Activated CD8-positive, alpha-beta memory T cell treated with anti-CD3 and anti-CD28 coated beads, Interleukin-2, amount 50 U/mL, for 48 hours (primary cell): ENCODE measurements at places on chromosomes 11 and 22.

GRCh38 chr11:62081378-62082291, 42.2 kb upstream of the INCENP start:
- DNase-seq, result peak; percentile 92

- DNase-seq, result no peak
These were observed 725.2 kb downstream of the DLG2 start for GRCh38 chr11:84901991-84902390.

- DNase-seq, result no peak
These were observed 17.2 kb downstream of the CREB3L1 start for GRCh38 chr11:46294365-46295309.

- no peak for DNase-seq
These were observed 18.9 kb downstream of the SHANK3 start for GRCh38 chr22:50691521-50691920.

GRCh38 chr11:23919455-23919854, 577.4 kb upstream of the LUZP2 start:
- no peak for DNase-seq

DNA sequence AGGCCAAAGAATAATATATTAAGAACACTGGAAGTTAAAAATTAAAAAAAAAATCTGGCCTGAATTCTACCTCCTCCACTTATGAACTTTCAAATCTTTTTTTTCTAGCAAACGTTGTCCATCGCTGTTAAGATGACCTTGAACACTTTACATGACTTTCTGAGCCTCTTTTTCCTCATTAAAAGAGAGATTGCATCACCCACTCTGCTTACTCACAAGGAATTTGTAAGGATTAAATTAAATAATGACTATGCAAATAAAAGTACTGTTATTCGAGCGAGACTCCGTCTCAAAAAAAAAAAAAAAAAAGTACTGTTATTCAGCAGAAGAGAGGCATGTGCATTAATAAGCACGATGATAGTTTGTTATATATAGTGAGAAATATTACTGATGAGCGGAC, 285.1 kb upstream of the CCDC90B start:
- no peak for DNase-seq

DNA sequence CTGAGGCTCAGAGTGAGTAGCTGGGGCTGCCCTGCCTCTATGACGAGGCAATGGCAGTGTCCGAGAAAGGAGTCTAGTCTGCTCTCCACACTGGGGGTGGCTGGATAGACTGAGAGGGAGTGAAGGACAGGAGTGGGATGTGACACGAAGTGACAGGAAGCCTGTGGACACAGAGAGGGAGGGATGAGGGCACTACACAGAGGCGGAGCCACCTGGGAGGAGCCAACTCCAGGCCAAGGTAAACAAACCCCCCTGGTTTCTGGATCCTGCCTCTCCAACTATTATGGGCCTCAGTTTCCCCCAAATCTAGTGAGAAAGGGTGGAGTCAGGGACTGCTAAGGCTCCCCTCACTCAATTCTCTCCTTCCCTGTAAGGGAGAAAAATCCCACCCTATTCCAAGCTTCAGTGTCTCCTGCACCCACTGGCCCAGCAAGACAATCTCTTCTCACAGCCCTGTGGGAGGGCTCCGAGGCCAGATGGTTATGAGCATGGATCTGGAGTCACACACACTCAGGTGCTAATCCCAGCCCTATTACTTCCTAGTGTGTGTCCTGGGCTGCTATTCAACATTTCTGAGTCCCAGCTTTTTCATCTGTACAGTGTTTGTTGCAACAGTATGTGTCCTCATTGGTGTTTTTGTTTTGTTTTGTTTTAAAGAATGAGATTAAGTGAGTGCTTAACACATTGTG, 24.9 kb downstream of the ASPHD2 start:
- DNase-seq, result no peak

- DNase-seq, result no peak
These were observed 300.6 kb downstream of the DDX10 start for GRCh38 chr11:108965306-108966001.

DNA sequence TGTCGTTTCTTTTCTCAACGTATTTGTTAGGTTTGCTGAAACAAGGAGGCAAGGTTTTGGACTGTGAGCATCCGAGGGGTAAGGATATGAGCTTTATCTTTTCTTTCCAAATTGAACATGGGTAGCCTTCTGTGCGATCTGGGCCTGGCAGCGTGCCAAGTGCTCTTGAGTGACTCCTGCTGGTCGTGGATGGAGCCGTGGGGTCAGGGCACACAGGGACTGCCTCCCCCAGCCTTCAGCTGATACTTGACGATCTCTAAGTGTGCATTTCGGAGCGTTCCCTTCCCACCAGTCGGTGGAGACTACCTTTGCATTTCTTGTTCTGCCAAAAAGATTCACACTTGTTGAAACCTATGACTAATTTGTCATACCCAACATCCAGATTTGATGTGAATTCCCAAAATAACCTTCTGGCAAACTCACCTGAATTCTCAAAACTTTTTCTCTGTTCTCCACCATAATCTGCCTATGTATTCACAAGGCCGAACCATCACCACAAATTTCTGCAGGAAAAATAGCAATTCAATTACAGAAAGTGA, 40.1 kb upstream of the CLMP start:
- peak; percentile 86 for DNase-seq

- DNase-seq, result no peak
These were observed 43.0 kb downstream of the BTG4 start for GRCh38 chr11:111469200-111469599.

DNA sequence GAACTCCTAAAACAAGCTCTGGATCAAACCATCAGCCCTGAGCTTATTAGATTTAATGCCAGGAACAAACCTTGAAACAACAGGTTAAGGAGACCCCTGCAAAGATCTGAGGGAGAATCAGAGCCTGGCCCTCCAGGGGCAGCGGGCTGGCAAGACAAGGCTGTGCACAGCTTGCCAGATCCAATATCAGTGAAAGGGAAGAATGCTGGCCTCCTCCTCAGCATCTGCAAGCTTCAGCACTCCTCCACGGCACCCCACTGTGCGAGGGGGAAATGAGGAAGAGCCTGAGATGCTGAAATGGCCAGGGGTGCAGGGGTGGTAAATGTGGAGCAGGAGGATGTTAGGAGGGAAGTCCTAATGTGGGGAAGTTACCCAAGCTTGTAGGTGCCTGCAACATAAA, 167.0 kb downstream of the TENM4 start:
- DNase-seq, result no peak

DNA sequence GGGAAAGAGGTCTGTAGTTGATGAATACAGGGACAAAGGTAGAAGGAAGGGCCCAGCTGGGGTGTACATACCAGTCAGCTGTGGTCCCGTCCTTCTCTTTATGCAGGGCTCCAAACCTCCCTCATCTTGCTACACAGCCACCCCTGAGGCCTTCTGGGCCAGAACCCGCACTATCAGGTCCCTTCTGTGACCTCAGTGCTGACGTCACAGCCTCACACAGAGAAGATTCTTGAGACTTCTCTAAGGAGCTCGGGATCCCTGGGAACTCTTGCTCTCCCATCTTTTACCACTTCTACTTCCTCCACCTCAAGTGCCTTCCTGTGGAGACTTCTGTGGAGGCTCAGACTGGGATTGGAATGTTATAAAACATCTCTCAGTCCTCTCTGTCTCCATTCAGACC, at the start of gene UBQLN3:
UBQLN3 (minus strand) TSS at position 155 of the 400 bp plus-strand sequence. CDS start 399 bp downstream, outside the sequence.
- DNase-seq, result no peak

DNA sequence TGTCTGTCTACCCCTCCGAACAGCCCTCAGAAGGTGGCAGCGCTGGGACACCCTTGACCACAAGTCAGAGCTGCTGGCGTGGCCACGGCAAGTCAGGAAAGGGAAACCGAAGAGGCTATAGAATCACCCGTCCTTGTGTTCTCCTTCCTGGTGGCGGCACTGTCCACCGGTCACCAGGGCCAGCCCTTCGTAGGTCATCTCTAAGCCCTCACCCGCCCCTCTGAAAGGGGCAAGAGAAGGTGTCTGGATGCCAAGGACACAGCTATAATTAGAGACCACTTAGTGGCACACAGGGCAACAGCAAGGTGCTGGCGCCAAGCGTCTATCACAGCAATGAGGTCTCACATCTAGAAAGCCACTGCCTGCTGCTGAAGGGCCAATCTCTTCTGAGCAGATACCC, 320.9 kb downstream of the SHANK2 start:
- no peak for DNase-seq

- DNase-seq, result no peak
These were observed 30.4 kb downstream of the OR10A6 start for GRCh38 chr11:7900686-7901085.

DNA sequence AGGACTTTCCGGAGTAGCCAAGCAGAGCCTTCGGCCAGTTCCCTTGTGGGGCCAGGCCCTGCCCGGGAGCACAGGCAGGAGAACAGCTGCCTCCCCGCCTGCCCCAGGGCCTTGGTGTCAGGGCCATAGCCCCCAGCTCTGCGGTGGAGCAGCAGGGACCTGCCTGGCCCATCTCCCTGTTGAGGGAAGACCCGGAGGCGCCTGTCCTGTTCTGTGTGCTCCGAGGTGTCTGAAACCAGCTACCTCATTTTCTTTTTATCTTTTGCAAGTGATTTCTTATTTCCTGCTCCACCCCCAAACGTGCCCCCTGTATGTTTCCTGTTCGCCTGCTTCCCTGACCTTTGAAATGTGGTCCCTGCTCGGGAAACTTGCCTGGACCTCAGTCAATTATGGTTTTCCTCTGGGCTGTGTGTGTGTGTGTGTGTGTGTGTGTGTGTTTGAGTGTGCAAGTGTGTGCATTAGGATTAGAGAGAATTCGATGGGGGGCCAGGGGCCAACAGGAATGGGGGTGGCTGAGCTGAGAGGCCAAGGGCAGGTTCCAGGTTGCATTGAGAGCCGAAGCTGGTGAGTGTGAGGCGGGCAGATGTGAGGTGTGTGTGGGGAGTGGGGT, 19.1 kb downstream of the LRP5 start:
- DNase-seq, result no peak

DNA sequence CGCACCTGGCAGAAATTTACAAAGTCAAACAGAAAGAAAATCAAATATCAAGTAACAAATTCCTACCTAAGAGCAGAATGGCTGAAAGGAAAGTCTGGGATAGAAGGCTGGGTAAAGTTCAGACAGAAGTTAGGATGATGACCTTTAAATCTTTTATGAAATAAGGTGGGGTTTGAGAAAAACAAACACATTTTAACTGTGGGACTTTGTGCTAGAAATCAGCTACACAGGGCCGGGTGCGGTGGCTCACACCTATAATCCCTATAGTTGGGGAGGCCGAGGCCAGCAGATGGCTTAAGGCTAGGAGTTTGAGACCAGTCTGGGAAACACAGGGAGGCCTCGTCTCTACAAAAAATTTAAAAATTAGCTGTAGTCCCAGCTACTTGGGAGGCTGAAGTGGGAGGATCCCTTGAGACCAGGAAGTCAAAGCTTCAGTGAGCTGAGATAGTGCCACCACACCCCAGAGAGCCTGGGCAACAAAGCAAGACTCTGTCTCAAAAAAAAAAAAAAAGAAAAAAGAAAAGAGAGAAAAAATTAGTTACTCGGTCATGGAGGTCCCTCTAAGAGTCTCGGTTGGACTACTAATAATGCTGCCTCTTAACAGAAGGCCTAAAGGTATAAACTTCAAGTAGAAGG, 119.7 kb upstream of the BID start:
- no peak for DNase-seq

DNA sequence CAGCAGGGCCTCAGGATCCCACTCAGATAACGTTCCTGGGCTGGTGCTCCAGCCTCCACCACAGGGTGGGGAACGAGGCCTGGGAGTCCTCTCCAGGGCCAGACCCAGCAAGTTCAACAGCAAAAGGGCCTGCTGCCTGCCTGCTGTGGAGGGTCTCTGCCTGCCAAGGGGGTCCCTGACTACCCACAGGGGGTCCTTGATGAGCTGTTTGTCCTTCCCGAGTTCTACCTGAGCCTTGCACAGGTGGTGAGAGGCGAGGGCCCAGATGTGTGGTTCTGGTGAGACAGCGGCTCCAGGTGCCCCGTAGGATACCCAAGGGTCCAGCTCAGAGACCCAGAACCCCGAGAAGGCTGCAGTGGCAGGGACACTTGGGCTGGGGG, 4.4 kb downstream of the DUSP8 start:
- no peak for DNase-seq

DNA sequence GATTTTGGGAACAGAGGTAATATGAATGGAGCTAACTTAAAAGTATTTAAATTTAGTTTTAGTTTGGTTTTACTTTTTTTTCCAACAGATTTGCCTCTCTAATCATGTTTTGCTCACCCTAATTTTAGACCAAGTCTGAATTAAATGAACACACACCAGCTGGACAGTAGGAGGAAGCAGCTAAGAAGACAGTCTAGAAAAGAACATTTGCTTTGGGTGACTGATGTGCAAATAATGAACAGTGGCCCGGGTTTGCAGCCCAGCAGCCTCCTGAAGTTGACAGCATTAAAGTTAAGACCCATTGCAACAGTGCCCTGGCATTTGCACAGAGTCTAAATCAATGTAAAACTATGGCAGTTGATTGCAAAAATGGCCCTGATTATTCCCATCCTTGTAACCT, 66.4 kb upstream of the SORL1 start:
- no peak for DNase-seq

- DNase-seq, result no peak
These were observed 20.6 kb upstream of the MS4A7 start for GRCh38 chr11:60357771-60358170.

DNA sequence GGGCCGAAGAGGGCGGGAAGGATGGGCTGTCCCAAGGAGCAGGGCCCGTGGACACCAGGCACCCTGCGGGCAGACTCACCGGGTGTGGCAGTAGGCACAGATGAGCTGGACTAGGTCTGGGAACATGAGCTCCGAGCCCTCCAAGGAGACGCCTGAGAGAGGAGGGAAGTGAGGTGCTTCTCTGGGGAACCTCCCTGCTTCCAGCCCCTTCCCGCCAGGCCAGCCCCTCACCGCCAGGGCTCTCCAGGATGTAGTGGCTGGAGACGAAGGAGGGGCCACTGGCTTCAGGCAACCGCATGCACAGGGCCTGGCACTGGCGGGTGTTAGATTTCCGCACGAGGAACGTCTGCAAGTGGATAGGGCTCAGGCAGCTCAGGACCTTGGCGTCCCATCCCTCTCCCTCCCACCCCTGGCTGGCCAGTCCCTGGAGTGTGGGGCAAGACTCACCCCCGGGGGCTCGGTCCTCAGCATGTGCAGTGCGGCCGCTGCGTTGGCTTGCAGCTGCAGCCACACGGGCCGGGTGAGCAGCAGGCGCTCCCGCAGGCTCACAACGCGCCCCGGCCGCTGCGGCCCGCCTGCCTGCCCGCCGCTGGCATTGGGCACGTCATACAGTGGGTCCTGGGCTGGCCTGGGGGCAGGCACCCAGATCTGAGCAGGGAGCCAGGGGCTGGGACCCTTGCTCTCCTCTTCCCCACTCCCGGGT, 552 bp downstream of the RIN1 start:
- DNase-seq, result no peak

- no peak for DNase-seq
These were observed 226.4 kb downstream of the FAM181B start for GRCh38 chr11:82507288-82507687.
